ENCODE measurements at places on chromosomes 1 and 21.

GRCh38 chr1:70583522-70583921 lies 172.5 kb downstream of the CTH start:
- no peak for DNase-seq

DNA sequence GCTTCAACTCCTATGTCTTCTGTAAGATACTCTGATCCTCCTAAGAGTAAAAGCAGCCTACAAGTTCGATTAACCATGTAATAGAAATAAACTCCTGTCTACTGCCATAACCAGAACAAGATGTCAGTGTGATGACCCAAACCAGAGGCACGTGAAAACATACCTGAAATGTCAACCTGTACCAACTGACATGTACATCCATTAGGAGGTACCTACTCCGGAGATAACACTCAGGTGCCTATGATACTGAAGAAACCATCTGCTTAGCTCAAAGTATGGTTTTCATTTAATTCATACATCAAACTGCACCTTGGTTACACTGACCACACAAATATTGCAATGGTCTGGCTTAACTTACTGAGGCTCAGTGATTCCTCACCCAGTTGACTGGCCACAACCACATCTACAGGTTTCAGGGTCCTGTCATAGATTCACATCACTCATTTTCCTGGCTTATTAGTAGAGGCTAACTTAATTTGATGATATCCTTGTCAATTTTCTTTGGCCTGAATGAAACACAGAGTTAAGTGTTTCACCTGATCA lies 4.4 kb downstream of the ITPKB start:
- peak; percentile 7 for DNase-seq

- DNase-seq, result peak; percentile 29
Observed at GRCh38 chr1:240174734-240175133, 83.1 kb downstream of the FMN2 start.

DNA sequence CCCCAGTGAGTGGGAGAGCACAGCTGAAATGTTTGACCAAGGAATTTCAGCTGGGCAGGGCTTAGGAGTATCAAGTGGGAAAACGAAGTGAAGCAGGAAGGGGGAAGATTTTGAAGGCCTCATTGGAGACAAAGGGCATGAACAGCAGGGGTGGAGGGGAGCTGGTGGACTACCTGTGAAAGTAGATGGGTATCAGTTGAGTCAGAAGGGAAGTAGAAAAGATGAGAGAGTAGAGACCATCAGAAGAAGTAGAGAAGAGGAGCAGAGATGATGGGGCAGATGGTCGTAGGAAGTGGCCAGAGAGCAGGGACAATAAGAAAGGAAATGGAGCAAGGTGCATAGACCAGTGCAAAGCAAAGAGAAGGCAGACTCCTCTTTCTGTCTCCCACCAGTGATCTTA lies 189.0 kb upstream of the RUNX1 start:
- no peak for DNase-seq

DNA sequence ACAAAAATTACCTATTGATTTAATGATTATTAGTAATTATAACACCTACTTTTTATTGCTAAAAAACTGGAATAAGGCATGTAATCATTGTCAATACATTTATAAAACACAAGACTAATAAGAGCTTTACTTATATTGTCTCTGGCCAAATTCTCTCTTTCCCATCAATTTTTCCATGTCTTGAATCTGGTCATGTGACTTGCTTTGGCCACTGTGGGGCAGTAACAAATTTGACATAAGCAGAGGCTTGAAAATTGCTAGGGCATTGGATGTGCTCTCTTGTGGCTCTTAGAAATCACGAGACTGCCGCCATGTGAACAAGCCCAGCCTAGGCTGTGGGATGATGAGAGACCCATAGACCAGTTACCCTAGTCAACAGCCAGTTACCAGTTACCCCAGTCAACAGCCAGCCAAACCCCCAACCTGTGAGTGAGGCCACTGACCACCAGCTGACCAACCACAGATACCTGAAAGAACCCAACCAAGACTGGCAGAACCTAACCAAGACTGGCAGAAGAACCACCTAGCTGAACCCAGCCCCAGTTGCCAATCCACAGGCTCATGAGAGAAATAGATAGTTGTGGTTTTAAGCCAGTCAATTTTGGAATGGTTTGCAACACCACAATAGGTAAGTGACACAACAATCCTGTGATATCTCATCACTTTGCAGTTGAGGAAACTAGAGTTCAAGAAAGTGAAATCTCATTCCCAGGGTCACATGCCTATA lies 8.8 kb downstream of the KLHDC7A start:
- no peak for DNase-seq

DNA sequence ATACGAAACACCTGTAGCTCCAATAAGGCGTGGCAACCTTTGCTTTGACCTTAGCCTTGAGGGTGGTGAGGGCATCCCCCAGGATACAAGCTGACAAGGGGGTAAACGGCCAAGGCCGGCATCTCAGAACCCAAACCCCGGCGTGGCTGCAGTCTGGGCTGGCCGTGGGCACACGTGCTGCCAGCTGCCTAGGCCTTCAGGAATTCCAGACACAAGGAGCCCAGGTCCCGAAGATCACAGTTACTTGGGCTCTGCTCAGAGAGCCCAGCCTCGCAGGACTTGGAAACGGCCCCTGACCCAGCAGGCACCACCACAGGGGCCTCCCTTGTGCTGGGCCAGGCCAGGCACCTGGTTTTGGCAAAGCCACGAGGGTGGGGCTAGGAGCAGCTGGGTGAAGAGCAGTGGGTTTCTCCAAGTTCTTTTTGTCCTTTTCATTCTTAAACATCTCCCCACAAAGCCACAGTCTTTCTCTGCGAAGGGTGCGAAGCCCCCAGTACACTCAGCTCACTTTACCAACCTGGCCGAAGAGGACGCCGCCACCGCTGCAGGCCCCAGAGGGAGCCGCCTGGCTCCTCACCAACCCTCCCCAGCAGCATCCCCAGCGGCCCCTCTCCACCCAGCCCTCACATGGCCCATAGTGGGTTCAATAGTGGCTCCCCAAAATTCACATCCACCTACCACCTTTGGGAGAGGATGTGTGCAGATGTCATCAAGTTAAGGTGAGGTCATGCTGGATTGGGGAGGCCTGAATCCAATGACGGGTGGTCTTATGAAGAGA lies 26.8 kb downstream of the PRDM15 start:
- no peak for DNase-seq

GRCh38 chr1:93695411-93696005 lies 13.9 kb upstream of the BCAR3 start:
- DNase-seq, result no peak

DNA sequence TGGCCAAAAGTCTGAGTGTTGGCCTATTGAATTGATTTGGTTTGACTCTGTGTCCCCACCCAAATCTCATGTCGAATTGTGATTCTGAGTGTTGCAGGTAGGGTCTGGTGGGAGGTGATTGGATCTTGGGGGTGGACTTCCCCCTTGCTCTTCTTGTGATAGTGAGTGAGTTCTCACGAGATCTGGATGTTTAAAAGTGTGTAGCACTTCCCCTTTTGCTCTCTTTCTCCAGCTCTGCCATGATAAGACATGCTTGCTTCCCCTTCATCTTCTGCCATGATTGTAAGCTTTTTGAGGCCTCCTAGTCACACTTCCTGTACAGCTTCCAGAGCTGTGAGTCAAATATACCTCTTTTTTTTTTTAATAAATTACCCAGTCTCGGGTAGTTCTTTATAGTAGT lies 297.1 kb upstream of the ZRANB2 start:
- no peak for DNase-seq

DNA sequence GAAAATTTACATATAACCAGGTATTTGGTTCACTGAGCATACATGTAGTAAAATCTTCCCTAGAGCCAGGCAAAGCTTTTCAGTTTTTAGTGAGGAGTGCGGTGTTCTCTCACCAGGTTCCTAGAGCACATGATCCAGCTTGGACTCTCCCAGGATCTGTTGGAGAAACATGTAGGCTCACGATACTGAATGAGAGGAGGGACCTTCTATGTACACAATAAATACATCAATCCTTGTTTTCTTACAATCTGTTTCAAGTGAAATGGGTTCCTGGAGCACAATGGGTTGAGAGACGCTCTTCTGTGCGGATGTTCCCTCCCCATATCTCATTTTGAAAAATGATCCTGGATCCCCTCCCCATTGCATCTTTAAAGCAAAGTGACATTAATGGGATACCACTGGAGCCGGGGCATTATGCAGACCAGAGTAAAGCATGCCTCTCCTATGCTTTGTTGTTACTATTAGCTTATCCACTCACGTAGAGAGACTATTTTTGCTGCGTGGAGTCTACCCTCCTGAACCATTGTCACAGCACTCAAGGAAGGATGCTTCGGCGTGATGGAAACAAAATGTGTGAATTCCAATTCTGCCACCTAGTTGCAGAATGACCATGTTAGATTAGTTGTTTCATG lies 19.3 kb downstream of the SMYD2 start:
- DNase-seq, result no peak

DNA sequence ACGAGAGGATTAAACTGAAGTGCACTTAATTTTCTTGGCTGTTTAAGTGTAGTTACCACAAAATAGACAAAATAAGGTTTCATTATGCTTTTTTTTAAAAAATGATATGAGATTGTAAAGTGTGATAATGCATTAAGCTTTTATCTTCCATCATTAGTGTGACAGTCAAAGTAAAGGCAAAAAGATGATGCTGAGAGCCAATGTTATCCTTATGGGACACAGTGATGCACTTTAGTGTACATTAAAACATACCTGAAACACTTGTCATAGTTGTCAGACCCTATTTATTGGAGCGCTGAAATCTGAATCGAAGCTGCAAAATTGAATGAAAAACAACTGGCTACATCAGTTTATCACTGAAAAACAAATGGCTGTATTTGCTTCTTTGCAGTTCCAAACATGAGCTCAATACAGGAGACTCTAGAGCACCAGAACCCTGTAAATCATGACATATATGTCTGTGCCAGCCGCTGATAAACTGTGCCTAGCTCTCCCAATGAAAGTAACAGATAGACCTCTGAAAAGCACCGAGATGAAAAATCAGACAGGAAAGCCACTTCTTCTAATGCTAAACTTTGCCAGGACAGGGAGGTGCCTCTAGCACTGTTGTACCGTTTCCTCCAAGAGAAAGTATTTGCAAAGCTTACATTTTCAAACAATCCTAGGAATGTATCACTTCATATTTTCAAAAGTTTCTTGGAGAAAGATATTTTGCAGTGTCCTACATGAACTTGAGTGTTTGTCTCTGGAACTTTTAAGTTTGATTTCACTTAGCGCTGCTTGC lies 120.7 kb upstream of the TMPRSS15 start:
- DNase-seq, result no peak

- no peak for DNase-seq
Observed at GRCh38 chr1:212585210-212585609, 23.4 kb upstream of the ATF3 start.

DNA sequence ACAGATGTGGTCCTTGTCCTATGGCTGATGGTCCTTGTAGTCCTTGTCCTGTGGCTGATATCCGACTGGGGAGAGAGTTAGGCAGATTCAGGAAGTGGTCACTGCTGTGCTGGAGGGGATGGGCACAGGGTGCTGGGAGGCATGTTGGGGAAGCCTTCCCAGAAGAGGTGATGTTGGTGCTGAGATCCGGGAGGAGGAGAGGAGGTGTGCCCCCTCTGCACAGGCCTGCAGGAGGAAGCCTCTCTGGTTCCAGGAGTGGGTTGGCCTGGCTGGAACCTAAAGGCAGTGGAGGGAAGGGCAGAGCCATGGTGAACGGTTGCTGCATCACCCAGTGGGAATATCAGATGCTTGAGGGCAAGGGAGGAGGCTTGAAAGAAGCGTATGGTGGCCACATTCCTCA lies 14.7 kb downstream of the COQ8A start:
- DNase-seq, result no peak

- no peak for DNase-seq
Observed at GRCh38 chr1:92833840-92834239, 2.0 kb downstream of the RPL5 start.

DNA sequence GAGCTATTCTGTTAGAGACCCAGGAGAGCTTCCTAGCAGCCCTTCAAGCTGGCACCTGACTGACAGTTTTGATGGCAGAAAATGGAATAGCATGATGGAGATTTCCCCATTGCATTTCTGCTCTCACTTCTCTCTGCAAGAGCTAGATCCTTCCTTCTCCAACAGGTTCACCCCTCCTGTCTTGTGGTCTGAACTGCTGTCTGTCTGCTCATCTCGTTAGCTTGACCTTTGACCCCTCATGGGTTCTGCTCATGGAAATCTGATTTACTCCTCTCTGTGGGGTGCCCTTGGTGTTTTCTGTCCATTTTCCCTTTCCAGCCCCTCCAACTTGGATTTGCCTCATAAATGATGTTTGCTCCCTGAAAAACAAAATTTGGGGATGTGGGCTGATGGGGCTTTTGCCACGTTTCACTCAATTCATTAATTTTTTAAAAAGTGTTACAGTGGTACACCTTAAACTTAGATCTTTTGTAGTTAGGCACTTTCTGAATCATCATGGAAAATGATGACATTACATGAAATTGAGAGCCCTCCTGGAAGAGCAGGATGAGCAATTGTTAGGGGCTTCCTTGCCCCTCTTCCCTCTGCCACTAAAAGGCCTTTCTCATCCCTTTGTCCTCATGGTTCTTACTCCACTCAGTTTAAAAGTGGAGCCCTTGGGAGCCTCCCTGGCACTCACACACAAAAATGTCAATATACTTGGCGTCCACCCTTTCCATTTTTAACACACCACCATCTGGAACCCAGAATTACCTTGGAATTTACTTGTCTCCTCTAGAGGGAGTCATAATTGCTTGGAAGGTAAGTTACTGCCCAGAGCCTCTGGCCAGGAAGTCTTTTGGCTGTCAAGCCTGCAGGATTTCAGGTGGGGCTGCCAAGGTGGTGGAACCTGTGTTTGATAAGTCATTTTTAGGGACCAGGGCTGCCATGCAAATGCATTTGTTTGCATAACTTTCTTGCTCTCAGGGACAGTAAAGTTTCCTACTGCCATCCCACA lies 31.9 kb upstream of the IL19 start:
- DNase-seq, result peak; percentile 53

GRCh38 chr1:157153746-157154145 lies 15.6 kb upstream of the ETV3 start:
- DNase-seq, result no peak

GRCh38 chr1:173861731-173862145 lies 6.1 kb downstream of the GAS5 start:
- DNase-seq, result no peak

DNA sequence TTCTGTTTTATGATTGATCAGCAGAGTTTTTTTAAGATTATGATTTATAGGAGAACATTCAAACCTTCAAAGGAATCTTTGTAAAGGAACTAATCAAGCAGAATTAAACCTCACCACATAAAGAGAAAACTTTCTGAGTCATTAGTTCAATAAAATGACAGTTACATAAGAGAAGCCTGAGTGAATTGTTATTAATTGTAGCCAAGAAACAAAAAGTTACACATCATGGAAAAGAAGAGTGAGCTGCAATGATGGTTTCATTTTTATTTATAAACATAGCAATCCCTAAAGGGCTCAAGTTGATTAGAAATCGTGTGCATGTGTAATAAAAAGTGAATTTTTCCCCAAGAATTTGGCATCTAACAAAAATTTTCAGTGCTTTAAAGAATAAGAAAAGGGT lies 731.4 kb downstream of the LTN1 start:
- peak; percentile 33 for DNase-seq

GRCh38 chr1:162250004-162250730 lies 126.5 kb downstream of the SPATA46 start:
- DNase-seq, result no peak

Data from AG10803 (cell line).